Activated CD4-positive, alpha-beta T cell treated with anti-CD3 and anti-CD28 coated beads for 4 hours (primary cell): ENCODE measurements at places on chromosomes 6 and 20.

GRCh38 chr6:44059359-44060346 lies 67.6 kb downstream of the MRPL14 start:
- DNase-seq, result no peak

DNA sequence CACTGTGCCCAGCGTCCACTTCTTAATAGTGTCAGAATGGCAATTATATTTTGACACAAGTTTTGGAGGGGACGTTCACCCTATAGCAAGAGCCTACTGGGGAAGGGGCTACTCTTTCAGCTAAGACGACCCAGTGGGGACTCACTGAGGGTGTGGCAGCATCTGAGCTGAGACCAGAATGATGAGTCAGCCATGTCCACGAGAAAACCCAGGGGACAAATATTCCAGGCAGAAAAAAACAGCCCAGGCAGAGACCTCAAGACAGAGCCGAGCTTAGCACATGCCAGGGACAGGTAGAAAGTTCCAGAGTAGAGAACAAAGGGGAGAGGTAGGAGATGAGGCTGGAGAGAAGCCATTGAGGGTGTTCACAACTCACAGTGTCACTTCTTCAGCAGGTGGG lies 11.2 kb downstream of the CNBD2 start:
- DNase-seq, result no peak

- DNase-seq, result no peak
Measured at GRCh38 chr6:157579467-157580031, 198.6 kb downstream of the ZDHHC14 start.

DNA sequence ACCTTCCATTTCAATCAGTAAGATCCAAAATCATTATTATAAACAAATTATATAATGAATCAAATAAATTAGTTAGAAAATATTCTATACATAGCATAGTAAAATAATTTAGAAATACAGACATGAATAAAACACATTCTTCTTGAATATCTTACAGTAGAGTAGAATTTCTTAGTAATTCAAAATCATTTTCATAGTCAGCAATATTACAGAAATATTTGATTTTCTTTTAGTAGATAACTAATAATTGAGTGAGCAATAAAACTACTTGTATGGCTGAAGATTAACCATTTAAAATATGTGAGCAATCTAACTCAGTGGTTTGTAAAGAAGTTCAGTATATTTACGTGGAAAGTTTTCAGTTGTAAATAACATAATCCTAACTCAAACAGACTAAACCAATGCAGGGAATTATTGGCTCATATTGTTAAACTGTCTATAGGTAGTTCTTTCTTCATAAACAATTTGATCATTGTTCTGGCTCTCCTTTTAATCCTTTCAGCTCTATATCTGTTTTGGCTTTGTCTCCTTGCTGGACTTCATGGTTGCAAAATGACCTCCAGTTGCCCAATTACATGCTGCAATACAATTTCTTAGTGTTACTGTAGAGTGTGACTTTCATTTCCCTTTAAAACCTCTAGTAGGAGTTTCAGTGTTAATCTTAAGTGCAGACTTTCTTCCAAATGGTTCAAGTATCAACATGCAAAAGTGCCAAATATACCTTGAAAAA lies 307.5 kb downstream of the EYS start:
- no peak for DNase-seq

- no peak for DNase-seq
Measured at GRCh38 chr20:14963262-14963663, 625.9 kb upstream of the FLRT3 start.

DNA sequence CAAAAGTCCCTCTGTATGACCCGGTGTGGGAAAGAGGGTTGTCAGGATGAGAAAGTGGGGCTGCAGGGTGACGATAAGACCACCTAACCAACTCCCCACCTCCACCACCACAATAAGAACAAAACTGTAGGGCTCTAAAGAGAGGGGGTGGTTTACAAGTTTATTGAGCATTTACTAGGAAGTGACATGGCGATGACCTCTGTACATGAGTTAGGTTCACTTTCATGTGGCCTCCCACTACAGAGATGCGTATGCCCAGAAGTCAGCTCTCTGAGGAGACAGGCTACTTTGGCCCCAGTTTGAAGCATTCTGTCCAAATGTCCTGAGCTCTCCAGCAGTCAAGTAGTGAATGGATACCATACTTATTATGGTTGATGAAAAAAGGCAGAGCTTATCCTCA lies 28.7 kb upstream of the PI16 start:
- DNase-seq, result no peak

- no peak for DNase-seq
Measured at GRCh38 chr6:116057766-116058165, 2.9 kb downstream of the FRK start.

GRCh38 chr20:40682104-40682981 lies 6.7 kb downstream of the MAFB start:
- DNase-seq, result no peak

- DNase-seq, result no peak
Measured at GRCh38 chr6:35048031-35048613, 93.0 kb downstream of the TCP11 start.

DNA sequence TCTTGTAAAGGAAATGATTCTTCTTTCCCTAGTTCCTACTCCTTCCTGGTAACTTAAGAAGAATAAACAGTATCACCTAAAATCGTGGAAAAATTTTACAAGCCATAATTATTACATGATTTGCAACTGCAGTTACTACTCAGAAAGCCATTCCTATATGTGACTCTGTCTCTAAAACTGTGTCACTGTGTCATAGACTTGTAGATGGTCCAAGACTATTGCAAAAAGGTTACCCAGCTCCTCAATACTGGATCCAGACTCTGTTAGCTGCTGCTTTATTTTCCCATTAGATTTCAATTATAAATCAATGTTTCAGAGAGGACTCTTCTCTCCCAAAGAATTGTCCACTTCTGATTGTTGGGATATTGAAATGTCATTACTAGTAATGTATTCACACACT lies 142.1 kb upstream of the STMND1 start:
- DNase-seq, result no peak

- no peak for DNase-seq
Measured at GRCh38 chr6:36389353-36389752, 1.9 kb upstream of the ETV7 start.

DNA sequence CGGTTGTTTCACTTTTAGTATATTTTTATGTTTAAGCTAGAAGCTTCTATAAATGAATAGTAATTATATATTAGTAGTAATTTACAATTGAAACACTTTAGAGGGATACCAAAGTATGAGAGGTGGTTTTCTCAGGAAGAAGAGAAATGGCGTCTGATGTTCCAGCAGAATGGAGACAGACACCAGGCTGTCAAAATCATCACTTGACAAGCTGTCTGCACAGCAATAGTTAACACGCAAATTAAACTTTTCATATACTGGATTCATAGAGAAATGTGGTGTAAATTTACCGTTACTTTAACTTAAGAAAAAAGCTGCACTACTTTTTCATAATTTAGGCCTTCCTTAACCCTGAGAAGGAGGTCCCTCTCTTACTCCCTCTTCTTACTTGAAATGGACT lies 82.6 kb downstream of the FAM217A start:
- no peak for DNase-seq

DNA sequence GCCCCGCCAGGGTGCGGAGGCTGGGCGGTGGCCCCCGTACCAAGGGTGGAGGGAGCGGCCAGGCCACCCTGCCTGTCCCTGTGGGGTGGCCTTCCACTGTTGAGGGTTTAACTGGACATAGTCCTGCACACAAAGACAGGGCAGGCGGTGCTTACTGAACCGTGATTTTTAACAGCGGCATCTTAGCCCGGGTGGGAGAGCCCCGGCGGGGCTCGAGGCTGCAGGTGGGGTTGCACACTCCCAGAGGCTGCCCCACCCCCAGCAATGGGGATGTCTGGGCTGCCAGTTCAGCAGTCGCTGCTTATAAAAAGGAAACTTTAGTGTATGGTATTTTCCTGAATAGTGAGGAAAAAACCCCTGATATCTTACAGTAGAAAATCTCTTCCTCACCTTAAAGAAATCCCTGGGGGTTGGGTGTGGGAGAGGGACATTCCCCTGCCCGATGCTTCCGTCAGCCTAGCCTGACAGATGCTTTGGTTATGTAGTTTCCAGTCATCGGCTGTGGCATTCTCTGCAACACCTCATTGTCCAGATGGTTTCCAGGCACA lies 79.4 kb downstream of the IRF4 start:
- DNase-seq, result no peak

DNA sequence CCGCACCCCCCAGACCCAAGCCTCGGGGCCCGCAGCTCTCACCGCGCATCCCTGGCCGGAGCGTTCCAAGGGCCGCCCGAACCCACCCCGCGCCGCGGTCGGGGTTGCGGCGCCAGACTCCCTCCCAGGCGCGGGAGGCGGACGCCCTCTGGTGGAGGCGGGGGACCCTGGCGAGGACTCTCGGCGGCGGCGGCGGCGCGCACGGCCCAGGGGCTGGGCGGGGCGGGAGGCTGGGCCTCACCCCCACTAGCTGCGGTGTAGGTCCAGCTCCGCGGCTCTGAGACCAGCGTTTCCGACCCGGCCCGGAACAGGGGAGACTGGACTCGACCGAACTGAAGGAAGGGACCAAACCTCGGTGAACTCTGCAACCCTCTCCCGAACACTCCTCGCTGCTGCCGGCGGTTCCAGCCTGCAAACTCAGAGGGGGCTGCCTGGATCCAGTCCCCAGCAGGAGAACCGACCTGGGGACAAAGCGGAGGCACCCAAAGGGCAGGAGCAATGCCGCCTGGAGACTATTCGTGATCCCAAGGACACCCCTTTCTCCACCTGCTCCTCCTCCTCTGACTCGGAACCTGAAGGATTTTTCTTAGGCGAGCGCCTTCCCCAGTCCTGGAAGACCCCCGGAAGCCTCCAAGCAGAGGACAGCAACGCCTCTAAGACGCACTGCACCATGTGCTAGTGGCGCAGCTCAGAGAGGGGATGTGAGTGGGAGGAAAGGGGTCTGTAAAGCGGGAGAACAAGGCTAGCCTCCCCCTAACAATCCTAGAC lies 859 bp upstream of the TOMM6 start:
- peak; percentile 85 for DNase-seq

DNA sequence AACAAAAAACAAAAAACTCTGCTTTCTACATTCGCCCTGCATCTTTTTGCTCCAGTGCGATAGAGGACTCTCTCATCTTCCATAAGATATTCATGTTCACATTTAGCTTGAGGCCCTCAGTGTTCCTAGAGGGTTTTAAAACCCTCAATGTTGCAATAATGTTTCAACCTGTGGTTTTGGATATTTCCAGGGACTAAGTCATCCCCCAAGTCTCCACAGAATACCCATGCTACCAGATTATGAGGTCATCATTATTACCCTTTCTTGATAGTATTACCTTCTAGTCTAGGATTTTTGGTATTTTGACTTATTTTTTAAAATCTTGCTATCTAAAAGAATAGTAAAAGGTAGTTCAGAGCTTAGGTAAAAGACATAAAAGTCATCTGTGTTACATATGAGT lies 480.5 kb upstream of the ID4 start:
- DNase-seq, result no peak

- DNase-seq, result no peak
Measured at GRCh38 chr20:57027777-57028176, 238.7 kb downstream of the BMP7 start.

- no peak for DNase-seq
Measured at GRCh38 chr6:71476371-71476770, 187.8 kb downstream of the OGFRL1 start.

- no peak for DNase-seq
Measured at GRCh38 chr20:50396623-50397022, 113.6 kb upstream of the PTPN1 start.

DNA sequence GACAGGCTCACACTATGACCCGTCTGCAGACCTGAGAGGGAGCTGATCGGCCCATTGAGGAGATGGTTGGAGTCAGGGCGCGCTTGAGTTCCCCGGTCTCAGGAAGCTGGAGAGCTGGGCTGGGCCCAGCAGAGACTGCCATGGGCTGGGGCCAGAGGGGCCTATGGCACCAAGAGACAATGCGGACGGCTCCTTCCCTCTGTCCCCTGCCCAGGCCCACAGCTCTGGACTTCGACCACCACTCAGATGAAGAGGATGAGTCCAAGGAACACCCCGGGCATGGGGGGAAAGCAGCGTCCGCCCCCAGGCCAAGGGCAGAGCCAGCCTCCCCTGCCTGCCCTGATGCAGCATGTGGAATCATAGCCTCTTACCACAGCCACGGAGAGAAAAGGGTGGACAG lies 40.2 kb upstream of the PHACTR3 start:
- DNase-seq, result no peak

GRCh38 chr6:1608222-1609040 lies 1.3 kb upstream of the FOXC1 start:
- no peak for DNase-seq

GRCh38 chr6:53605543-53606235 lies 59.9 kb downstream of the KLHL31 start:
- no peak for DNase-seq

DNA sequence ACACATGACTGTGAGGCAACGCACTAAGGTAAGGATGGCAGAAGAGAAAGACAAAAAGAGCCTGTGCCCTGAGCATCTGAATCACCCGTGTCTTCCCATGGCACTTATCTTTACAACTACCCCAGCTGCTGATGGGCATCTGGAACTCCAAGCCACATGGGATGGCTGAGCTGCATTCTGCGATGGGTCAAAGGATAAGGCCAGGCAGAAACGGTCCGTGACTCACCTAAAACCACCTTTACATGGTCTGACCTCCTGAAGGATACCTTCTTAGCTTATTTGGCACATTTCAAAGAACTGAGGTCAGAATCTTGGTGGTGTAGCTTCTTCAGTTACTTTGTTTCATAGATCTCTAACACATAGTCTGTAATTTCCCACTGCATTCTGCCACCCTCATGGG lies 99.7 kb downstream of the DNAH8 start:
- DNase-seq, result no peak

- no peak for DNase-seq
Measured at GRCh38 chr6:126531840-126532239, 191.9 kb downstream of the CENPW start.

DNA sequence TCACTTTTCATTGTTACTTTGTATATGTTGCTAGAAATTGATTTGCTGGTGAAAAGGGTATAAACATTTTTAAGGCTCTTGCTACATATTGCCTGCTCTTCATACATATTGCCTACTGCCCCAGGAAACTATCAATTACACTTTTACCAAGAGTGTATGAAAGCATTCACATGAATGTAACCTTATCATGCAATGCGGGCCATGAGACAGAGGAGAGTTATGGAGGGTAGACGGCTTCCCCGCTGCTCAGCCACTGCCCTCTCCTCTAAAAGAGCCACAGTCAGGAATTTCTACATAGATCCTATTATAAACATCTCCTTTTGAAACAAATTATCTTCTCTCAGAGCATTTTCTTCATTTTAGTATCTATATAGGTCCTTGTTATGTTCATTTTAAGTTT lies 264.4 kb downstream of the ESR1 start:
- no peak for DNase-seq

DNA sequence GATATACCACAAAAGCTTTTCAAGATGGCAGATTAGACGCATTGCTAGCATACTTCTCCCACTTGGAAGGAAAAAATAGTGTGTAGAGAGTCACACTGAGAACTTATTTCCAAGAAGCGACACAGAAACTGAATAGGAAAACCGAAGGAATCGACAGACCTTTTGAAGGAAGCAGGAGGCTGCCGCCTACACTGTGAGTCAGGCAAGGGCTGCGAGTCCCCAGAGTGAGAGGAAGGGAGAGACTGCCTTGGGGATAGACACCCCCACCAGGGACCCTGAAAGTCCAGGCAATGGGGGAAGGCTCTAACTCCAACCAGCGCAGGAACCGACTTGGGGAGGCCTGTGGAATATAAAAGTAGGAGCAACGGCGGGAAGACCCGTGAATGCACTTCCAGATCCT lies 53.7 kb upstream of the SIRPG start:
- DNase-seq, result no peak
